ENCODE measurements at places on chromosomes 6 and 20. TPM values are rescaled to one million over a fixed set of nuclear protein-coding genes. Genes with fewer than 3 reads are reported as not detected.

SIRPB2 gene
- total RNA-seq = not detected

MC3R gene
- not detected for total RNA-seq

GRM1 gene
- total RNA-seq = not detected

CCDC167 gene
- total RNA-seq = 68.6 TPM

TMEM200A gene
- 0.16 TPM for total RNA-seq

PKIB gene
- total RNA-seq = 1.0 TPM

ZNF341 gene
- total RNA-seq = 6.3 TPM

NUP153 gene
- 84.8 TPM for total RNA-seq

HLA-DPA1 gene
- 45.8 TPM for total RNA-seq

HTR1E gene
- total RNA-seq = not detected

ZSCAN16 gene
- total RNA-seq = 3.3 TPM

TENT5A gene
- 1.8 TPM for total RNA-seq

GTSF1L gene
- total RNA-seq = not detected

PPP1R16B gene
- total RNA-seq = 45.5 TPM

CGAS gene
- total RNA-seq = 22.1 TPM

ARHGAP18 gene
- total RNA-seq = 7.7 TPM

NKX2-4 gene
- total RNA-seq = not detected

BNIP5 gene
- total RNA-seq = not detected

TRIM31 gene
- not detected for total RNA-seq

PNLDC1 gene
- 0.80 TPM for total RNA-seq

PNPLA1 gene
- total RNA-seq = not detected

SNX5 gene
- total RNA-seq = 188 TPM

FLRT3 gene
- not detected for total RNA-seq

PLCB1 gene
- total RNA-seq = 2.1 TPM

CRISP3 gene
- not detected for total RNA-seq

SMOC2 gene
- not detected for total RNA-seq

TCF15 gene
- not detected for total RNA-seq

REM1 gene
- total RNA-seq = not detected

ZBTB9 gene
- total RNA-seq = 9.4 TPM

BMP5 gene
- not detected for total RNA-seq

MOCS1 gene
- total RNA-seq = 3.3 TPM

EYA2 gene
- total RNA-seq = not detected

EYS gene
- total RNA-seq = not detected

TP53TG5 gene
- total RNA-seq = 0.16 TPM

FAM83C gene
- total RNA-seq = not detected

XKR7 gene
- not detected for total RNA-seq

PRICKLE4 gene
- 0.60 TPM for total RNA-seq

RIPOR2 gene
- total RNA-seq = 126 TPM

CBLN4 gene
- total RNA-seq = not detected

FERMT1 gene
- 0.23 TPM for total RNA-seq

TIAM2 gene
- total RNA-seq = 2.5 TPM

GNRH2 gene
- 2.5 TPM for total RNA-seq

EDN1 gene
- 0.30 TPM for total RNA-seq

SLC22A1 gene
- total RNA-seq = 1.2 TPM

RIPPLY2 gene
- not detected for total RNA-seq

UTRN gene
- total RNA-seq = 56.9 TPM

PBOV1 gene
- not detected for total RNA-seq

COX7A2 gene
- 362 TPM for total RNA-seq

EGFL8 gene
- 13.4 TPM for total RNA-seq

TRDN gene
- not detected for total RNA-seq

PET117 gene
- total RNA-seq = 9.8 TPM

PDE7B gene
- 0.93 TPM for total RNA-seq

BAG2 gene
- total RNA-seq = 7.9 TPM

Measured in activated naive CD4-positive, alpha-beta T cell treated with anti-CD3 and anti-CD28 coated beads, Interleukin-2, amount 50 U/mL, for 72 hours (primary cell).